CD4-positive, alpha-beta memory T cell (primary cell): ENCODE measurements at places on chromosomes 13 and 19. TPM values are rescaled to one million over a fixed set of nuclear protein-coding genes. Genes with fewer than 3 reads are reported as not detected.

GRCh38 chr13:97321101-97321500 is 99.0 kb downstream of the MBNL2 start:
- no peak for DNase-seq

The KLK10 gene
- total RNA-seq, result not detected

- DNase-seq, result no peak
Measured at GRCh38 chr19:56732976-56733375, 61.4 kb upstream of the ZNF835 start.

The LILRB1 gene
- total RNA-seq, result 0.64 TPM

GRCh38 chr13:80173224-80173623 is 167.7 kb downstream of the SPRY2 start:
- no peak for DNase-seq

GRCh38 chr19:15300533-15301197 is 31.7 kb downstream of the BRD4 start:
- no peak for DNase-seq

The JAK3 gene
- total RNA-seq, result 135 TPM

The CLEC4M gene
- total RNA-seq, result not detected

DNA sequence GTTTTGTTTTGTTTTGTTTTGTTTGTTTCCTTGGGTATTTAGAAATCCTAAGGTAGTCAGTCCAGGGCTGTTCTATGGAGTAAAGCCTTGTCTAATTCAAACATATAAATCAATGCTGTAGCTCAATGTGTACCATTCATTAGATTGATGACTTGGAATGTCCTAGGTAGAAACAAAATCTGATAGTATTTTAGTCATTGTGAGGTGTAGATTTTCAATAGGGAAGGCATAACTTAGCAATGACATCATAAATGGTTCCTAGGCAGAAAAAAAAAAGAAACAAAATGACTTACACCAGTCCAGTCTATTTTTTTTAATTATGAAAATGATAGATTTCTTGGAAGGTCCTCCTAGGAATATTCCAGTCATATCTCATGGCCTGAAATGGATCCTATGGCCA is 189.9 kb downstream of the SPRY2 start:
- DNase-seq, result no peak

DNA sequence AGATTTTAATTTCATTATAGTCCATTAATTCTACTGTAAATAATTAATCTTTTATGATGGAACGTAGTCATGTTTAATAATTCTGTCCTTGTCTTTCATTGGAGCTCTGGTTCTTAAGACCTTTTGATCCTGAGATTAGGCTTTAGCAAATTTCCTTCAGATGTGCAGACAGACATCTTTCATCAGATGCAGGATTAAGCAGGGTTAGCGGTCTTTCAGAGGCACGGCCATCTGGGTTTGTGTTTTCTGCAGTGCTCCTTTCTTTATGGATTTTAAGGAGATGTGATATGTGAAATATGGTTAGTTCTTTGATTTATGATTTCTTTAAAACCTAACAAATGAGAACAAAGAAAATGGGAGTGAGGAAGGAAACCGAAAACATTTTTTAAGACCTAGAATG is 643.9 kb upstream of the SGCG start:
- no peak for DNase-seq

The ZNF600 gene
- total RNA-seq, result 47.8 TPM
